Hepatic stellate cell (primary cell): ENCODE measurements at places on chromosomes 16 and 17.
A peak's percentile ranks its signal among the peaks of the same experiment; 100 is the strongest.

DNA sequence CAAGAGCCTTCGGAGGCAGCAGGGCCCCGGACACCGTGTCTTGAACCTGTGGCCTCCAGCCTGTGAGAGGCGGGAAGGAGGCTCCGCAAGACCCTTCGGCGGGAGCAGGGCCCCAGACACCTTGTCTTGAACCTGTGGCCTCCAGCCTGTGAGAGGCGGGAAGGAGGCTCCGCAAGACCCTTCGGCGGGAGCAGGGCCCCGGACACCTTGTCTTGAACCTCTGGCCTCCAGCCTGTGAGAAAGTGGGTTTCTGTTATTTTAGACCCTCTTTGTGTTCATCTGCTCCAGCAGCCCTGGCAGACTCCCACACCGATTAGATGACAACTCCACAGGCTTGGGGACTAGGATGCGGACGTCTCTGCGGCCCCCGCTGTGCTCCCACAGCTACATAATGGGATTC, 30.0 kb downstream of the FBXO31 start:
- no peak for DNase-seq

GRCh38 chr16:13453938-13454553, 465.9 kb upstream of the ERCC4 start:
- DNase-seq: no peak

GRCh38 chr16:85385463-85386331, 227.4 kb upstream of the GSE1 start:
- no peak for DNase-seq

DNA sequence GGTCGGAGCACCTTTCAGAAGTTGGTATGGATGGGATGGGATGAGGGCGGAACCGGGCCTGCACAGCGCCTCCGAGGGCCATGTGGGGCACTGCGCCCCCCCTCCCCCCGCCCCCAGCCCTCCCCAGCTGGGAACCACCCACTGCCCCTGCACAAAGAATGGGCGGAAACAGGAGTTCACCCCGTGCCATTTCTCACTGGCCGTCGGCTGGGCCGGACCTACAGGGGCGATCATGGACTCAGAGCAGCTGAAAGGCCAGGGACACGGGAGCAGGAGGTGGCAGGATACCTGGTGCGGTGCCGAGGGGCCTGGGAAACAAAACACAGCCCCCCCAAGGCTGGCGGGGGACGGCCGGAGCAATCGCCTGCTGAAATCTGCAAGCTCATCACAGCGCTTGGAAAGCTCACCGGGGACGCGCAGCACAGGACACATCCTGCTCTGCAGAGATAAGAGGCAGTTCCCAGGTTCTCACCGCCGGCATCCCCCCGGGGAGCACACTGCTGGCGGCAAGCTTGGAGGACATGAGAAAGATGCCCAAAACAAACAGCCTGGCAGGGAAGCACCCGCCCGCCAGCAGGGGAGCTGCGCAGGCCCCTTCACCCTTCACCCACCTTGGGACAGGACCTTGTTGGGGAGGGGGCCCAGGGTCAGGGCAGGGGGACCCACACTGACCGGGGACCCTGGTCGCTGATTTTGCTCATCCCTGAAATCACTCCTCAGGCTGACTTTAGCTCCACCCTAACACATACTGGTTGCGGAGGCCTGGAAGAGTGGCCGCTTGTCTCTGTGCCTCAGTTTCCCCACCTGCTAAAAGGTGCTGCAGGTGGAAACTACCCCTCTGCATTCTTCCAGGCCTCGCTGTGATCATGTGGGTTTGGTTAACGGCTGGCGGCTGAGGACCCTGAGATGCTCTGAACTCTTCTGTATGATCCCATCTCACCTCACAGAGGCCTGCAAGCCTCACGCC, 263.9 kb downstream of the C16orf95 start:
- DNase-seq: no peak

- DNase-seq: no peak
Observed at GRCh38 chr17:27986805-27987684, 55.4 kb upstream of the NLK start.

DNA sequence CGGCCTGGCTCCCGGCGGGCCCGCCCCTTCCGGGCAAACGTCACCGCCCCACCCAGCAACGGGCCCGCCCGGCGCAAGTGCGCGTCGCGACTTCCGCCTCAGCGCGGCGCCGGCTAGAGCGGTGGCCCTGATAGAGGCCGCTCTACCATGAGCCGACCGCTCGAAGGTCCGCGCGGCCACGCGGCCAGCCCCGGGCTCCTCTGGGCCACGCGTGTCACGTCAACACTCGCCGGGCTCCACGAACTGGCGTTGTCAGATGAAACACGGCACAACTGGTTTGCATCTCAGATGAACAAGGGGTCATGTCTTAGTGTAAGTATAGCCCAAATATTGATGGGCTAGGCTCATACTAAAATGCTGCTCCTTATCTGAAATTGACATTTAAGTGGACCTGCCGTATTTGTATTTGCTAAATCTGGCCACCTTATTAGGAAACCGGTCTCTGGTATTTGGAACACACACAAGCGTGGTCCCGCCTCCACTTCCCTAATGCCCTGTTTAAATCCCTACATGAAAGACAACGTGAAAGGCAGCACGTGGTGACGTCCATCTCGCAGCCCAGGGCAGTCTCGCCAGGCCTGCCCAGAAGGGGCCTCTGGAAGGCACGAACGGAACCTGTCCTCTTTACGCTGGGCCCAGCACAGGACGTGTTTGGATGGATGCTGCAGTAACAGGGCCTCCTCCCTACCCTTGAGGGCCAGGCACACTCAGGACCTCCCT, at the start of gene ZNF598:
ZNF598 (minus strand) TSS at position 31 of the 720 bp plus-strand sequence.
- DNase-seq: peak; percentile 94

DNA sequence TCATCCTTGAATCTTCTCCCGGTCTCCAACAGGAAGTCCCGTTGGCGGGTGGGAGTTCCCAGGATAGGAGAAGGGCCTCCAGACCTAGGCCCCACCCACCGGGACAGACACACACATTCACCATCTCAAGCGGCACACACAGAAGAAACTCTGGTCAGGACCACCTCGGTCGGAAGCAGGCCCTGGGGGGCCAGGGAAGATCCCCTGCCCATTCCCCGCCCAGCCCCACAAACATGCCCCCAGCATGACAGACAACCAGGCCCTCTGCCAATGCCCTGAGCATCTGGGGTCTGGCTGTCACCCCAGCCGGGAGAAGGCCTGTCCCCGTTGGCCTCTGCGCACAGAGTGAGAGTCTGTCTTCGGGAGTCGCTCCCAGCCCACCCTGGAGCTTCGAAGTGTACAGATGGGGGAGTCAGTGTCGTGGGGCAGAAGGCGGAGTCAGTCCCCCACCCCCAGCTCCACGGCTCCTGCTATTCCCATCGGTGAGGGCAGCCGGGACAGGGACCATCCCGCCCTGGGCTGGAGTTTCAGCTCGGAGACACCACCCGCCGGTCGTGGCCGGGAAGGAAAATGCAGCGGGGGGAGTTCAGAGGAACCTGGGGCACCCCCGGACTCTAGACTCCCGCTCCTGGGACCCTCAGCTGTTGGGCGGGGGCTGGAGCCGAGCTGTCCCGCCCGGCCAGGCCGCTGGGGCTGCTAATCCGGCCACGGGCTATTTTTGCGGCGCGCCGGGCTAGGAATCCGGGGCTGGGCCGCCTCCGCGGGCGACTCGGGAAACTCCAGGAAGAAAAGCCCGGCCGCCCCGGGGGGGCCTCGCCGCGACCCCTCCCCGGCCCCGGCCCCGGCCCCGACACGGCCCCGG, 660 bp downstream of the RHBDF1 start:
- DNase-seq: peak; percentile 94

DNA sequence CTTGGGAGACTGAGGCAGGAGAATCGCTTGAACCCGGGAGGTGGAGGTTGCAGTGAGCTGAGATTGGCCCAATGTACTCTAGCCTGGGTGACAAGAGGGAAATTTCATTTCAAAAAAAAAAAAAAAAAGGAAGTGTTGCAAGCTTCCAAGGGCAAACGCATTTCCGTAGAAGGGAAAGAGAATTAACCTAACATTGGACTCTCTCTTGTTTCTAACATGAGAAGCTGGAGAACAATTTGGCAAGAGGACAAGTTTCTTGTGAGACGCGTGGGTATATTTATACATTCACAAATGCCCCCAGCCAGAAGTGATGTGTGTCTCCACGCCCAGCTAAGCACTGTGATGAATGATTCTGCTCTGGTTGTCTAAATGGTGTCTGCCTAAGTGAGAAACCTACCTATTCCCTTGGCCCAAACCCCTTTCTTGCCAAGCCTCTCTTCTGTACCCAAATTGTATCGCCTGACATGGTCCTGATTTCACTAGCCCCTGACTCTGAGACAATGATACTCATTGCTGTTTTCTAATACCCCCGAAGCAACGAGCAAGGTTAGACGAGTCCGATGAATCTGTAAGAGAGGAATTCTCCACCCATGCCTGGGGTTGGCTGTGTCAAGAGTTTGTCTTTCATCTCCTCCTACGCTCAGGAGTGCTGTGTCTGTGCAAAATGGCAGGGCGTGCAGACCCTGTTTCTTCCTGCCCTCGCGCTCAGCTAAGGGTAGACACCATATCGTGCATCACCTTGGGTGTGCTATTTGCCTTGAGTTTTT, 14.2 kb upstream of the ST6GALNAC2 start:
- DNase-seq: no peak

DNA sequence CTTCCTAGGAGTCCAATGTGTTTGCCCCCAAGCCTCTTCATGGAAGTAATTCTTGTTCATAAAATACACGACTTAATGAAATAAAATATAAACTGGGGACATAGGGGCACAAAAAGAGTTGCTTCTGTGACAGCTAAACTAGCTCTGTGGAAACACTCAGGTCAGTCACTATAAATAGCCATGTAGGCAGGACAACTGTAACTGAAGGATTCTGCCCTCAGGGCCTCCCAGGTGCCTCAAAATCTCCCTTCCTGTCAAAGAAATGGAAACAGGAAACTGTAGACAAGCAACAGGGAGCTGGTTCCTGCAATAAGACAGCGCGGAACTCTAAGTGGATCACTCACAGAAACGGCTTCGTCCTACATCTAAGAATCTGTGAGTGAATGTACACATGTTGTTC, 178.1 kb upstream of the ZFHX3 start:
- no peak for DNase-seq

DNA sequence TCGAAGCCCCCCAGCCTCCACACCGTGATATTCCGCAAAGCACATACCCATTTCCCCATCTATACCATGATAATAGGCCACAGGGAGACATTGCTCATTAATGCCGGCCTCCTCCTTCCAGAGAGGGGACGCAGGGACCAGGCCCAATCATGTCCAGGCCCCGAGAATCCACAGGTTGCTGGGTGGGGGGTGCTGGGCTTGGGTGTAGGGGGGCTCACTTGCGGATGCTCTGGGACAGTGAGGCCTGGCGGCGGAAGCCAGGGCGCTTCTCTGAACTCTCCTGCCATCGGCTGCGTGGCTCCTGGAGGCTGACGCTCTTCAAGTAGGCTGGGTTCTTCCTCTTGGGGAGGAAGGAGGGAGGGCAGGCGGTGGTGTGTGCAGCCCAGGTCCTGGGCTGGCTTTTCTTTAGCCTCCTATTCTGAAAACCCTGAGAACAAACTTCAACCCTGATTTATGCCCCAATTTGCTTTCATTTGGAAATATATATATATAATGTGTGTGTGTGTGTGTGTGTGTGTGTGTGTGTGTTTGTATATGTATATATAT, 12.2 kb downstream of the AANAT start:
- no peak for DNase-seq

DNA sequence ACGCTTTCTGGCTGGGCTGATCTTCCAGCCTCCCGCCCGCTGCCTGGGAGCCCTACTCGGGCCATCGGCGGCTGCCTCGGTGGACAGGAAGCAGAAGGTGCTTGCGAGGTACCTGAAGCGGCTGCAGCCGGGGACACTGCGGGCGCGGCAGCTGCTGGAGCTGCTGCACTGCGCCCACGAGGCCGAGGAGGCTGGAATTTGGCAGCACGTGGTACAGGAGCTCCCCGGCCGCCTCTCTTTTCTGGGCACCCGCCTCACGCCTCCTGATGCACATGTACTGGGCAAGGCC, 30.7 kb downstream of the CIITA start:
- no peak for DNase-seq

DNA sequence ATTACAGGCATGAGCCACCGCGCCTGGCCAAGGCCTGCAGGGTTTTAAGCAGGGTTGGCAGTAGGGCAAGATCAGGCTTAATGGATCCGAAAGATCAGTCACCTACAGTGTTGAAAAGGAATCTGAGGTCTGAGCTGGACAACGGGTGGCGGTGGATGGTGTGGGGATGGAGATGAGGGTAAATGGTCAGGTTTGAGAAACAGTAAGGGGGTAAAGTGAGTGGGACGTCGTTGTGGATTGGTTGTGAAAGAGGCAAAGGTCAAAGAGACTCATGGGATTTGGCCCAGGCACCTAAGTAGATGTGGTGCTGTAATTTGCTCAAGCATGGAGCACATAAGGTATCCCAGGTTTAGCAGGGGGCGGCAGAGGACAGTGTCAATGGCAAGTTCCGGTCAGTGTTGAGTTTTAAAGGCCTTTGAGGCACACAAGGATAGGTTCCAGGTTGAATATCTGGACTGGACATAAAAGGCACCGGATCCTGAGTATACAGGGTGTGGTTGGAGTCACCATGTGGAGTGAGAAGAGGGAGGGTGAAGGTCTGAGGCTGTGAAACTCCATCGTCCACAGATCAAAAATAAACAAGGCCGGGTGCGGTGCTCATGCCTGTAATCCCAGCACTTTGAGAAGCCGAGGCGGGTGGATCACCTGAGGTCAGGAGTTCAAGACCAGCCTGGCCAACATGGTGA, 1.1 kb upstream of the SLC16A5 start:
- no peak for DNase-seq

- DNase-seq: no peak
Observed at GRCh38 chr17:31792007-31792585, 66.9 kb downstream of the COPRS start.

DNA sequence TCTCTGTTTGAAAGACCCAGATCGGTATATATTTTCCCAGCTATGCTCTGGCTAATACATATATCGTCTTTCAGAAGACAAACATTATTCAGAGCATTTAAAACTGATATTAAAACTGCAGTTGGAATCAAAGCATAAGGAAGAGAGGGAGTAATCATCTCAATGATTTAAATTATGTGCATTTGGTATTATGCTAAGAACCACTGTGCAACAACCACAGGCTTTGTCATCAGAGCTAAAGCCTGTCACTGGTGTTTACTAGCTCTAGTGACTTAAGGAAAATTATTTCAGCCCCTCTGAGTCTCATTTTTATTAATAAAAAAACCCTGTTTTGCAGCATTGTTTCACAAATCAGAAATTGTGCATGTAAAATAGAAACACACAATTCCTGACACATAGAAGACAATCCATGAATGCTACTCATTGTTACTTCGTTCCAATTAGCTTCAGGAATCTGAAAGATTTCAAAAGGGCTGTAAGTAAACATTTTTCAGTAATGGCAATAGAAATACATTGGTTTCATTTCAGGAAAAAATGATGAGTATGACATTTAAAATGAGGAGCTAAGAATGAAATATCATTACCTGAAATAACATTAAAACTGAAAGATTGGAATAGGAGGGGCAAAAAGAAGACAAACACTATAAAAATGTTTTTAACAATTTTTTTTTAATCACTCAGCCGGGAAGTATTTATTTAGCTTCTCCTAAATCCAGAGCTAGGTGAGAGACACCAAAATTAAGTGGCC, 136.5 kb upstream of the ADAMTS18 start:
- DNase-seq: no peak

DNA sequence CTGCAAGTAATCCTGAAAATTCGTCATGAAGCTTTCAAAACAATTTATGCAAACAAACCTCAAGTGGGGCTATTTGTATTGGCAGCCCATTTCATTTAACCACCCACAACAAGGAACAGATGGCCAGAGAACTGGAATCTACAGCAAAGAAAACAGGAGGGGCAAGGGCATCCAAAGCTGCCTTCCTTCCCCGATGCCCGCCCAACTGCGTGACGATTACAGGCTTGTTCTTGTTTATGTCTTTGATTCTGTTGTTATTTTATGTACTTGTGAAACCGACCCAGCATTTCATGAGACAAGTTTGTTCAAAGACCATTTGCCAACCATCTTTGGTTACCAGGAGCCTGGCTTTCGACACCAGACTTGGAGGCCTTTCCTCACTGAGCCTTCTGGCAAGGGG, 59.1 kb upstream of the IRX6 start:
- no peak for DNase-seq
